Breast epithelium (tissue), 4 donors: ENCODE measurements at places on chromosomes 13 and 19.

- no peaks in the 10 kb centered on the region for H3K36me3 ChIP-seq
- H3K4me1 ChIP-seq = no peaks in the 10 kb centered on the region
- no peak overlapping the region for H3K4me3 ChIP-seq
Observed at GRCh38 chr13:35814605-35815011, 316.6 kb downstream of the DCLK1 start.

GRCh38 chr19:40689339-40690049, 957 bp downstream of the NUMBL start:
- peaks cover 6% of the 10 kb centered on the region for H3K4me1 ChIP-seq
- H3K27ac ChIP-seq = peak overlapping the region; percentile 87
- H3K27me3 ChIP-seq = no peaks in the 10 kb centered on the region
- DNase-seq = no peak

- H3K4me3 ChIP-seq = no peak overlapping the region
- H3K36me3 ChIP-seq = no peaks in the 10 kb centered on the region
- no peaks in the 10 kb centered on the region for H3K4me1 ChIP-seq
- H3K27ac ChIP-seq = no peak overlapping the region
- no peaks in the 10 kb centered on the region for H3K27me3 ChIP-seq
- DNase-seq = no peak
Observed at GRCh38 chr19:32828139-32828538, 41.4 kb downstream of the SLC7A9 start.

GRCh38 chr13:81609335-81609734, 1268.4 kb upstream of the SPRY2 start:
- H3K36me3 ChIP-seq = no peaks in the 10 kb centered on the region
- DNase-seq = no peak
- H3K4me3 ChIP-seq = no peak overlapping the region
- no peaks in the 10 kb centered on the region for H3K4me1 ChIP-seq

- H3K36me3 ChIP-seq = no peaks in the 10 kb centered on the region
- H3K27me3 ChIP-seq = no peaks in the 10 kb centered on the region
- no peak overlapping the region for H3K27ac ChIP-seq
- DNase-seq = no peak
- no peaks in the 10 kb centered on the region for H3K4me1 ChIP-seq
Observed at GRCh38 chr13:25602176-25602575, 230.4 kb downstream of the ATP8A2 start.

DNA sequence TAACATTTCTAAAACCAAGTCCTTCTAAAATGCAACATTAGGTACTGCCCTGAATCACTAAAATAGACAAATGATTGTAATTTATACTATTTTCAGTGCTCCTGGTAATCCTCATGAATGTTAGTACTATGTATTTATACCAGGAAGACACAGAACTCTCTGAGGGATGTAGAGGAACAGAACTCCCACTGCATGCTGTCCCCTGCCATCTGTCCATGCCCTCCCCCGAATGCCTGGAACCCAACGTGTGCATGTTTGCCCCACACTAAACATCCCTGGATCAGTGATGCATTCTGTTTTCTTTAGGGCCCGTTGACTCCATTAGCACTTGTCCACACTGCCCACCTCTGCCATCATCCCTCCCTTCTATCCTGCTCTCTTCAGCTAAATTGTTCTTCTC, 26.5 kb downstream of the ENOX1 start:
- no peak overlapping the region for H3K27ac ChIP-seq
- H3K4me1 ChIP-seq = no peaks in the 10 kb centered on the region
- no peaks in the 10 kb centered on the region for H3K27me3 ChIP-seq
- no peaks in the 10 kb centered on the region for H3K36me3 ChIP-seq
- DNase-seq = no peak

- no peak for DNase-seq
- H3K27me3 ChIP-seq = no peaks in the 10 kb centered on the region
- no peak overlapping the region for H3K27ac ChIP-seq
- H3K4me1 ChIP-seq = no peaks in the 10 kb centered on the region
Observed at GRCh38 chr13:109361562-109362289, 424.7 kb downstream of the IRS2 start.

DNA sequence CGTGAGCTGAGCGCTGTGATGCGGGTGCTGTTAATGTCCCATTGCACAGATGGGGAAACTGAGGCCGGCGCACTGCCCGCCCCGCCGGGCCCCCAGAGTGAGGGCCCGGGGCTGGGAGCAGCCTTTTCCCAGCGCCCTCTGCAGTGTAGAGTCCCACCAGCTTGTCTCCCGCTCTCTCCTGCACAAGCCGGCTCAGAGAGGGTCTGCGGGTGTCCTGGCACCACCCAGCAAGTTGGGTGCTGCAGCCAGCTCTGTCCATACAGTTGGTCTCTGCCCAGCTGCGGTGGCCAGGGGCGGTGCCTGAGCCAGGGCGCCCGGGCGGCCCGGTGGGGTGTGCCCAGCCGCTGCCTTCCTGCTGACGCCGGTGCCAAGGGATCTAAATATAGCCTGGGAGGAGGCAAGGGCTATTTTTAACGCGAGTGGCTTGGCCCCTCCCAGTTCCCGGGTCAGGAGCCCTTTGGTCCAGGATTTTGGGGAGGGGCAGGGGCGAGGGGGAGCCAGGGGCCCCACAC, 19.3 kb downstream of the GADD45B start:
- no peaks in the 10 kb centered on the region for H3K36me3 ChIP-seq
- no peaks in the 10 kb centered on the region for H3K27me3 ChIP-seq
- peak overlapping the region; percentile 95 for H3K27ac ChIP-seq
- H3K4me1 ChIP-seq = peaks cover 16% of the 10 kb centered on the region
- peak; percentile 83 for DNase-seq

DNA sequence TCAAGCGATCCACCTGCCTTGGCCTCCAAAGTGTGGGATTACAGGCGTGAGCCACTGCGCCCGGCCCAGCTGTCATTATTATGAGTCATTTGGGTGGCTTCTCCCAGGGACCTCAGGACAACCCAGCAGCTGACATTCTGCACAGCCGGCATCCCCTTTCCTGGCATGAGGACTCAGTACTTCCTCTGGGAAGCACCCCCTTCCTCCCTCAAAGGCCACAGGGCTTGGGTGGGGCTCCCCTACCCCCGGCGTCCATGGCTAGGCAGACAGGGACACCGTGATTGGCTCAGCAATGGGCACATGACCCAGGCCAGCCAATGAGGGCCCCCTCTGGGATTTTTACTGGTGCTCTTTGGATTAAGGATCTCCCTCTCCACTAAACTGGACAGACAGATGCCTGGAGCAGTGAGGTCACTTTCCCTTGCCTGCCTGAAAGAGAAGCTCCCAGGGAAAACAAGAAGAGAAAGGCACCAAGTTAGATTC, 6.0 kb downstream of the KANK2 start:
- H3K36me3 ChIP-seq = peaks cover 9% of the 10 kb centered on the region
- no peak overlapping the region for H3K4me3 ChIP-seq
- H3K4me1 ChIP-seq = no peaks in the 10 kb centered on the region
- DNase-seq = no peak

DNA sequence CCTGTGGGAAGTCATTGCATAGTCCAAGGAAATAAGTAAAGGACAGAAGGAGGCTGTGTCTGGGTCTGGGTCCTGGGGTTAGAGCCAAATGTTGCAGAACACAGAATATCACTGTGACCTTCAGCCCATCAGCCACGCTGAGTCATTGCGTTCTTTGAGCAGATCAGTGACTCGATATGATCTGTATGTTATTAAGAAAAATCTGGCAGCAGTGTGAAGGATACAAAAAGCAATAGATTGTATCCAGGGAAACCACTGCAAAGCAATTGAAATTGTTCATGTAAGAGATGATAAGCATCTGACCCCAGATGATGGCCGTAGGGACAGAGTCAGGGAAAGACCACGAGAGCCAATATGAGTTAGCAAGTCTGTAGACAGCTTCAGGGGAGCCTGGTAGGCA, 1575.1 kb upstream of the SLC10A2 start:
- no peak overlapping the region for H3K4me3 ChIP-seq
- H3K27ac ChIP-seq = no peak overlapping the region
- no peaks in the 10 kb centered on the region for H3K27me3 ChIP-seq
- no peaks in the 10 kb centered on the region for H3K4me1 ChIP-seq

- H3K4me3 ChIP-seq = no peak overlapping the region
- no peak for DNase-seq
- H3K36me3 ChIP-seq = no peaks in the 10 kb centered on the region
- H3K27ac ChIP-seq = no peak overlapping the region
- no peaks in the 10 kb centered on the region for H3K4me1 ChIP-seq
- no peaks in the 10 kb centered on the region for H3K27me3 ChIP-seq
Observed at GRCh38 chr19:21117041-21117907, 24.6 kb upstream of the ZNF431 start.

- H3K27ac ChIP-seq = peak overlapping the region; percentile 55
- H3K4me3 ChIP-seq = no peak overlapping the region
- peaks cover 4% of the 10 kb centered on the region for H3K4me1 ChIP-seq
- DNase-seq = no peak
- H3K36me3 ChIP-seq = no peaks in the 10 kb centered on the region
- H3K27me3 ChIP-seq = no peaks in the 10 kb centered on the region
Observed at GRCh38 chr19:43467730-43468129, 2.3 kb upstream of the LYPD3 start.

DNA sequence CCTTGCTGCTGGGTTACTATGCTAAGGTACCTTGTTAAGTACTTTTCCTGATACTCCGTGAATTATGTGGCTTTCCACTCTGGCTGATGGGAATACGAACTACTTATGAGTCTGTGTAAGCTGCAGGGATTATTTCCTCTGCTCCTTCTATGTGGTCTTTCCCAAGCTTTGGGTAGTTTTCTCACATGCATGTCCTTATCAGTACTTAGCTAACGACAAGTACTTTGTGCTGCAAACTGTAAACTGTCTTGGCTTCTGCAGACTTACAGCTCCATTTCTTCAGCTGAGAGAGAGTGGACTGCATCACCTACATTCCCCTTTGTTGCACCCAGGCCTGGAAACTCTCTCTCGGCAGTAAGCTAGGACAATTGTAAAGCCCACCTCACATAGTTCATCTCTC, 76.6 kb downstream of the FGF9 start:
- H3K27ac ChIP-seq = no peak overlapping the region
- DNase-seq = no peak
- no peak overlapping the region for H3K4me3 ChIP-seq
- no peaks in the 10 kb centered on the region for H3K36me3 ChIP-seq
- H3K27me3 ChIP-seq = no peaks in the 10 kb centered on the region

- no peaks in the 10 kb centered on the region for H3K36me3 ChIP-seq
- H3K4me3 ChIP-seq = no peak overlapping the region
- no peaks in the 10 kb centered on the region for H3K4me1 ChIP-seq
- no peaks in the 10 kb centered on the region for H3K27me3 ChIP-seq
- no peak for DNase-seq
Observed at GRCh38 chr13:96946709-96947311, 47.5 kb downstream of the OXGR1 start.

- no peaks in the 10 kb centered on the region for H3K36me3 ChIP-seq
- H3K4me3 ChIP-seq = no peak overlapping the region
- H3K4me1 ChIP-seq = no peaks in the 10 kb centered on the region
- H3K27ac ChIP-seq = no peak overlapping the region
- no peaks in the 10 kb centered on the region for H3K27me3 ChIP-seq
- DNase-seq = no peak
Observed at GRCh38 chr13:38570706-38571105, 116.2 kb upstream of the FREM2 start.

DNA sequence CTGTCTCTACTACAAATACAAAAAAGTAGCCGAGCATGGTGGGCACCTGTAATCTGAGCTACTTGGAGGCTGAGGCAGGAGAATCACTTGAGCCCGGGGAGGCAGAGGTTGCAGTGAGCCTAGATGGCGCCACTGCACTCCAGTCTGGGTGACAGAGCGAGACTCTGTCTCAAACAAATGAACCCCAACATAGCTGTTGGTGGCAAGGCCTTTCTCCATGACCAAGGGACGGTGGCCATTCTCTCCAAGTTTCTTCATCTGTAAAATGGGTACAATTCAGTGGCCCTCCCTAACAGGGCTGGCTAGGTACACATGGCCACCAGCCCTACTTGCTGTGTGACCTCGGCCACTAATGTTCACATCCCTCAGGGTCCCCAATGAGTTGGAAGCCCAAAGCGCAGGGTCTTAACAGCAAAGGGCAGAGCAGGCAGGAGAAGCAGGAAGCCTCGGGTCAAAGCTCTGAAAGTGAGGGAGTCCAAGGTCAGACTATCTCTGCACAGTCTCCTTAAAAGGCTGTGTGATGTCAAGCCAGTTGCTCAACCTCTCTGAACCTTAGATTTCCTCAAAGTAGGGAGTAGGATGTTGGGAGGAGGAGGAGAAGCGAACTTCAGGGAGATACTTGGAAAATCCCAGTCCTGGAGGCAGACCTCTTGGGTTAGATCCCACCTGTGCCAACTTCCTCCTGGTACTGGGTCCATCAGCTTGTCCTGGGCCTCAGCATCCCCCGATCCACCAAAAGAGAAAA, 2.7 kb downstream of the JUND start:
- H3K36me3 ChIP-seq = no peaks in the 10 kb centered on the region
- peak overlapping the region; percentile 97 for H3K4me3 ChIP-seq
- H3K27ac ChIP-seq = peak overlapping the region; percentile 100
- H3K4me1 ChIP-seq = peaks cover 14% of the 10 kb centered on the region
- no peaks in the 10 kb centered on the region for H3K27me3 ChIP-seq
- peak; percentile 76 for DNase-seq

DNA sequence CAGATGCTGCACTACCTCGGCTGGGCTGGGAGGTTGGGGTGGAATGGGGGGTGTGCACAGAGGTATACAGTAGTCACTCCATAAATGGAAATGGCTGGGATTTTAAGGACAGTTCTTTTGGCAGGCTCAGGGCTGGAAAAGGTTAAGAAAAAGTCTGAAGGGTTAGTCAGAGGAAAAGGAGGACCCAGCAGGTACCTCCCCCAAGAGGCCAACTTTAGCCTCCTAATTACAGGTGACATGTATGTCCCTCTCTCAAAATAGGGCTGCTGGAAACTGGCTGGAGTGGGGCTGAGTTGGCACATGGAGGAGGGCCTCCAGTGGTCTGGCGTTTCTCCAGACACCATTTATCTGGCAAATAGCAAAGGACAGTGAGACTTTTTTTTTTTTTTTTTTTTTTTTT, 994 bp downstream of the CCDC194 start:
- H3K36me3 ChIP-seq = no peaks in the 10 kb centered on the region
- no peak overlapping the region for H3K4me3 ChIP-seq
- H3K27ac ChIP-seq = no peak overlapping the region
- no peaks in the 10 kb centered on the region for H3K4me1 ChIP-seq

- no peak overlapping the region for H3K27ac ChIP-seq
- no peaks in the 10 kb centered on the region for H3K4me1 ChIP-seq
- no peaks in the 10 kb centered on the region for H3K36me3 ChIP-seq
- H3K27me3 ChIP-seq = no peaks in the 10 kb centered on the region
- no peak overlapping the region for H3K4me3 ChIP-seq
Observed at GRCh38 chr19:29056535-29056934, 156.4 kb downstream of the UQCRFS1 start.

DNA sequence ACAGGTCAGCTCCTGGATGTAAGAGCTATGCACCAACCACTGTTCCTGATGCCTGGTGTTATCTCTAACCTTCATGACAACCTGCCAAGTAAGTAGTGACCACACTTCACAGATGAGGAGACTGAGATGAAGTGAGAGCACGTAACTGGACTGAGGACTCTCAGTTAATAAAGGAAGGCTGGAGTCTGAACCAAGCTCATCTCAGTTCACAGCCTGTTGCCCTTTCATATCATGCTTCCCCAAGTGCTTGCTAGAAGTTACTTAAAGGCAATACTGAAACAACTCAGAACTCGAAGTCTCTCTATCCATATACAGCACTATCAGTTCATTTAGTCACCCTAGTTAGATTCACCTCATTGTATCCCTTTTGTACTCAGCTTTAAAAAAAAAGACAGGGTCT, 119.7 kb downstream of the ABCC4 start:
- DNase-seq = no peak
- no peak overlapping the region for H3K4me3 ChIP-seq
- H3K4me1 ChIP-seq = no peaks in the 10 kb centered on the region
- no peaks in the 10 kb centered on the region for H3K36me3 ChIP-seq
